T-helper 9 cell (primary cell): ENCODE measurements at places on chromosomes 2 and 18.

DNA sequence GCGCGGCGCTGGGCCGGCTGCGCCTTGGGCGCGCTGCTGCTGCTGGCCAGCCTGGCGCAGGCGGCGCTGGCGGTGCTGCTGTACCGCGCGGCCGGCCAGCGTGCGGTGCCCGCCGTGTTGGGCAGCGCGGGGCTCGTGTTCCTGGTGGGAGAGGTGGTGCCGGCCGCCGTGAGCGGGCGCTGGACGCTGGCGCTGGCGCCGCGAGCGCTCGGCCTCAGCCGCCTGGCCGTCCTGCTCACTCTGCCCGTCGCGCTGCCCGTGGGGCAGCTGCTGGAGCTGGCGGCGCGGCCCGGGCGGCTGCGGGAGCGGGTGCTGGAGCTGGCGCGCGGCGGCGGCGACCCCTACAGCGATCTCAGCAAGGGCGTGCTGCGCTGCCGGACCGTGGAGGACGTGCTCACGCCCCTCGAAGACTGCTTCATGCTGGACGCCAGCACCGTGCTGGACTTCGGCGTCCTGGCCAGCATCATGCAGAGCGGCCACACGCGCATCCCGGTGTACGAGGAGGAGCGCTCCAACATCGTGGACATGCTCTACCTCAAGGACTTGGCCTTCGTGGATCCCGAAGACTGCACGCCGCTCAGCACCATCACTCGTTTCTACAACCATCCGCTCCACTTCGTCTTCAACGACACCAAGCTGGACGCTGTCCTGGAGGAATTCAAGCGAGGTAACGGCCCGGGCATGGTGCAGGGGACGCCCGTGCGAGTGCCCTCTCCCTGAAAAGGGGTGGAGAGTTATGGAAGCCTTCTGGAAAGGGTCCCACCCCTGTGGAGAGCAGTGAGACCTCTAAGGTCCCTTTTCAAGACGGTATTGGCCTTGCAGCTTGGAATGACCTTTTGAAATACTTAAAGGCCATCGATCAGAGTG, 1.0 kb downstream of the CNNM3 start:
- no peak for DNase-seq

GRCh38 chr2:125455110-125455509, 1200.8 kb upstream of the GYPC start:
- DNase-seq, result no peak

DNA sequence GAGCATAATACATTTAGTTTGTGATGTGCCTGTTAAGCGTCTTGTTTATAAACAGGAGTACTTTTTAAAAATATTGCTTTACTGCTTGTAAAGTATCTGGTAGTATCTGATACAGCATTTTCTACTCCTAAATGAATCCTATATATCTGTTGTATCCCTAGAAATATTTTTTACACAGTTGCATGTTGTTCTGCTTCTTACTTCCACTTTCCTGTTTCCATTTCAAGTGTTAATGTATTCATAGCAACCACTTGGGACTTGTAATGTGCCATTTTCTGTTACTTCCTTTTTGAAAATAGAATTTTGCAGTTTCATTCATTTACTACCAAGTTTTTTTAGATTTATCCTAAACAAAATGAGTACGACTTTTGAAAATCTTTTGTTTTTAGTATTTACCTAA, 24.9 kb downstream of the CCNT2 start:
- no peak for DNase-seq

DNA sequence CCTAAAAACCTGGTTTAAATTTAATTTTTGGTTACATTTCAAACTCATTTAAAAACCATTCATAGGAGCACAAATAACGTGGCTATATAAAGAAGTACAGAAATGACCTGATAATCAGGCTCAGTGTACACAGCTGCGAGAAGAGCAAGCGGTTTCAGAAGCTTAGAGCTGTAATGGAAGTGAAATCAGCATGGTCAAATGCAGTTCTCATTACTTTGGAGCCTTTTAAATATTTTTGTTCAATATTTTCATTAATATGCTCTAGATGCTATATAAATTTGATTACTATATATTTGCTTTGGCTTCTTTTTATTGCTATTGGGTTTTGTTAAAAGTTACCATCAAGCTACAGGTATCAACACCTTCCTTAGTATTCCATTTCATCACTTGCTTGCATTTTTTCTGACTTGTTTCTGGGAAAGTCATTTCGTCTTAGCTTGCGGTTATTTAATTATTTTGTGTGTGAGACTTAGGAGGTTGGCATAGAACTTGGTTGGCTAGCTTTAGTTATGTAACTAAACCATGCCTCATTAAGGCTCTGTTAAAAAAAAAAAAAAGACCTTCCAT, 58.7 kb downstream of the AFTPH start:
- no peak for DNase-seq

GRCh38 chr18:36249392-36249791, 48.1 kb upstream of the FHOD3 start:
- DNase-seq, result no peak

DNA sequence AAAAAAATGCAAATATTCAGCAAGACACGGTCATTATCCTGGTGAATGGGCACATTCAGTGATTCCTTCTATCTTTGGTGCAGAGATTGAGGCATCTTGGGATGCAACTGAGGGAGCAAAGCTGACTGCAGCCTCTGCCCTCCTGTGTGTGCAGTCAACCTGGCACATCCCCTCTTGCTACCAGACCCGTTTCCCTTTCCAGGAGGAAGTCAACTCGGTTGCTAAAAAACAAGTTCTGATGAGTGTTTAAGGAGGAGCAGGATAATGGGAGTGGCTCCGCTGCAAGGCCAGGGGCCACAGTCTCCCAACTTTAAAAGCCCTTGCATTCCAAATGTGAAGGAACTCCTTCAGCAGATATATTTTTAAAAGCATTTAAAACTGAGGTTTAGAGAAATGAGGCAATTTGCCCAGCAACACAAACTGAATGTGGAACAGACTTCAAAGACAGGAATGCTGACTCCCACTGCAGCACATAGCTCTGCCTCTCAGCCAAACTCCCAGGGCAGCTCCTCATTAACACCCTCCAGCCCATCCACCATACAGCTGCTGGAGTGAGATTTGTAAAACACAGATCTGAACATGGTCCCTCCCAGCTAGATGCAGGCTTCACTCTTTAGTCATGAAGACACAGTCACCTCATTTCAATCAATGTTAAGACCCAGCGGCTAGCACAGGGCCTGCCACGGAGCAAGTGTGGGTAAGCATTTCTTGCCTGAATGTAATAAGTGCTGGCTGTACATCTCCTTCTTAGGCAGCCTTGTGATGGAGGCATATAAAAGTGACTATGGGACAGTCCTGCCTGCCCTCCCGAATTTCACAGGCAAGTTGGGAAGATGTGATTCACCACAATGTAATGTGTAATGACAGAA, 54.3 kb downstream of the VSNL1 start:
- no peak for DNase-seq

- DNase-seq, result no peak
Measured at GRCh38 chr18:28669165-28669564, 492.2 kb upstream of the CDH2 start.

- no peak for DNase-seq
Measured at GRCh38 chr2:76008001-76008702, 297.4 kb upstream of the GCFC2 start.

GRCh38 chr18:52190631-52191030, 149.4 kb upstream of the DCC start:
- DNase-seq, result no peak

- DNase-seq, result peak; percentile 15
Measured at GRCh38 chr2:238061315-238062202, 758 bp downstream of the SCLY start.

DNA sequence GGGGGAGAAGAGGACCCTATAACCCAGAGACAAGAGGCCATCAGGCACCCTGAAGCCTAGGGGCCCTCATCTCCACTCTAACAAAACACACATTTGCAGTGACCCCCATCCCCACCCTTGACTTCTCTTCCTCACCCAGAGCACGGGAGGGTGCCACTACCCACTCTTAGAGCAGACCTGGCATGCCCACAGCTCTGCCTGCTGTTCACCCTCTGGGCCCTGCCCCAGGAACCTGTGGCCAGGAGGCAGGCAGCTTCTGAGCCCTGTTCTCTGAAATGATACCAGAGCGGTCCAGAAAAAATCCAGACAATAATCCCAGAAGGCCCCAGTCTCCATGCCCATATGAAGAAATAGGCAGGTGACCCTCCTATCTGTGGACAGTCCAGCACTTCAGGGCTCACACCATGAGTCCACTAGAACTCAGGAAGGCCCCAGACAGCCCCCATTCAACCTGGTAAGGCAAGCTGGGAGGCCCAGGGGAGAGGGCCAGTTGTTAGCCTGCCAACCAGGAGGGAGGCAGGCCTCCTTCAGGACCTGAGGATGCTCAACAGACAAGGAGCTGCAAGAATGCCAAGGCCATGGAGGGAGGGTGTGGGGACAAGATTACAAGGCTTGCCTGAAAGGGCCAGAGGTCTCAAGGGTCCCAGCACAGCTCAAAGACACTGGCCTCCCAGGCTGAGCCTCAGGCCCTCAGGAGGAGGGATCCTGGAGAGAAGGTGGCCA, 75.0 kb downstream of the TNS1 start:
- no peak for DNase-seq

GRCh38 chr2:121707344-121707919, 29.2 kb downstream of the NIFK start:
- DNase-seq, result no peak

- DNase-seq, result no peak
Measured at GRCh38 chr18:54102123-54102522, 122.3 kb downstream of the MBD2 start.

DNA sequence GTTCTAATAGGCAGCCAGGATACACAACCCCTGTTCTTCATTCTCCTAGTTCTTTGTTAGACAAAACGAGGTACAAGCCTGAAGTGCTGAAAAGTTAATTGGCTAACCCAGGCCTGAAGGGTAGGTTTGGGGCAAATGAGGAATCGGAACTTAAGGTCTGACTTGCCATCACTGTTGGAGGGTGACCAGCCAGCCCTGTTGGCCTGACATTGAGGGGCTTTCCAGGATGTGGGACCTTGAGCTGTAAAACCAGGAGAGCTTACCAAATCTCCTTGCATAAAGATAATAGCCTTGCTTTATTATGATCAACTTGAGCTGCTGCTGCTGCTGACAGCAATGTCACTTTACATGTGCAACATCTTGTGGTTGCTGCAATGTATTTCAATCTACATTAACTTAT, 256.0 kb downstream of the VAPA start:
- DNase-seq, result no peak

DNA sequence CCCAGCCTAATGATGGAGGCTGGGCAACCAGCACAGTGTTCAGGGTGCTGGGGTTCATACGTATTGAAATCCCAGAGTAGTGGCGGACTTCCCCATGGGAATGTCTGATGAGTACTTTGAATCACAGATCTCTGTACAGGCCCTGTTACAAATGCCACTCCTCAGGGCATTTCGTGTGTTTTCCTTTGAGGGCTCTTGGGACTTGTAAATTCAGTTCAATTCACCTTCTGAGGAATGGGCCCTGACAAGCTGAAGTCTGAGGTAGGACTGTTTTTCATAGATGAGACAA, 288 bp upstream of the RDH14 start:
- no peak for DNase-seq

DNA sequence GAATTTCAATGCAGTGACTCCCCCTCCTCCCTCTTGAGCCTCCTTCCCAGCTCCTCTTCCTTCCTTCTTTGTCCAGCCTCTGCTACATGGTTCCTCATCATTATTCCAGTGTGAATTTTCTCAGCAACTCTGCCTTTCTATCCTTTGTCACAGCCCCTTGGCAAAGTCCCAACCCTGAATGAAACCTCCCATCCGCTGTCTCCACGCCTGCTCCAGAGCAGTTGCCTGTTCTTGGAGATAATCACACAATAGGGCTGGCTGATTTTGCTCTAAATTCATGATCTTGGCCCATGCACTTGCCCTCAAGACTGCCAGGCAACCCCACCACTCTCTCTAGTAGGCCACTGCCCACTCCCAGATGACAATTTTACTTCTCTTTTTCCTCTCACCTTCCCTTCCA, 61.4 kb downstream of the BCL2L11 start:
- no peak for DNase-seq

DNA sequence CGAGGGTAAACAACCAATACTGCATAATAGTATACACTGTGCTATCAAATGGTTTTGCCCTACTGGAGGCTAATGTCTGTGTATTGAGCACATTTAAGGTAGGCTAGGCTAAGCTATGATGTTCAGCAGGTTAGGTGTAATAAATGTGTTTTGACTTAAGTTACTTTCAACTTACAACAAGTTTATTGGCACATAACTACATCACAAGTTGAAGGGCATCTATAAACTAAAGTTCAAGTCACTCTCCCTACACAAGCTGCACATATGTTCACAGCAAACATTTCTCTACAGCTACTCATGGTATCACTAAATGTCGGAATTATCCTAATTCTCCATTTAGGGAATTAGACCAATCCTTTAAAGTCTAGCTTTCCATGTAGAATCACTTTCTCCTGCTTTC, 11.4 kb downstream of the ARL5A start:
- DNase-seq, result no peak

DNA sequence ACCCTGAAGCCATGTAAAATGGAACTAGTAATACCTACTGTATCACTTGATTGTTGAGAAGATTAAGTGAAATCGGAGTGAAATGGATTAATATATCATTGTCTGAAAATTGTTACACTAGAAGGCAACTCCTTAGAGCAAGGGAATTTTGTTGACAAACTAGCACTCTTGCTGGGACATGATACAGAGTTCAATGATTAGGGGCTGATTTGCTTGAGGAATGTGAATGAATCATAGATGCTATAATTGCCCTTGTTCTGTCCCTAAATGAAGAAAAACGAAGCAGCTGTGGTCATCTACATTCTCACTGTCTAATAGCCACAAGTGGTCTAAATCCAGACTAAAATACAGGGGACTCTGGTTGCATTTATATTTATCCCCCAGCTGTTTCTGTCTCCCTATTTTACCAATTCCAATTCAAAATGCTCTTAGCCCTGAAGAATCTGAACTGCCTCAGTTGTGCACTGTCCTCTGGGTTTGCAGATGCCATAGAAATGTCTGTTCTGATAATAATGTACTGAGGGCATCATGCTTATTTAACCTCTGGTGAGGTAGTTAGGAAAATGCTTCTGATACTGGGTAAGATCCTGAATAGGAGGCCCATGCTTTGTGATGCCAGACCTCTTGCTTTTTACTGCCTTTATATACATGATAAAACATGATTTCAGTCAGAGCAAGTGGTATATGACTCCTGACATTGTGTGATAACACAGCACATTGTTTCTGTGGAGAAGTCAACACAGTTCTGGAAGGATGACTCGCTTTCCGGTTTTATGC, 382.1 kb downstream of the NRXN1 start:
- DNase-seq, result no peak

GRCh38 chr18:28541276-28541930, 364.5 kb upstream of the CDH2 start:
- DNase-seq, result no peak
